ENCODE measurements at places on chromosomes 3 and 15. TPM values are rescaled to one million over a fixed set of nuclear protein-coding genes. Genes with fewer than 3 reads are reported as not detected.

The SIDT1 gene
- 31.6 TPM for total RNA-seq

The MOBP gene
- not detected for total RNA-seq

GRCh38 chr15:92117261-92117731 lies 263.8 kb downstream of the SLCO3A1 start:
- peaks cover 10% of the 10 kb centered on the region for H3K4me1 ChIP-seq
- H3K27me3 ChIP-seq, result no peaks in the 10 kb centered on the region
- no peak overlapping the region for H3K27ac ChIP-seq
- no peak overlapping the region for H3K4me3 ChIP-seq
- DNase-seq, result no peak

DNA sequence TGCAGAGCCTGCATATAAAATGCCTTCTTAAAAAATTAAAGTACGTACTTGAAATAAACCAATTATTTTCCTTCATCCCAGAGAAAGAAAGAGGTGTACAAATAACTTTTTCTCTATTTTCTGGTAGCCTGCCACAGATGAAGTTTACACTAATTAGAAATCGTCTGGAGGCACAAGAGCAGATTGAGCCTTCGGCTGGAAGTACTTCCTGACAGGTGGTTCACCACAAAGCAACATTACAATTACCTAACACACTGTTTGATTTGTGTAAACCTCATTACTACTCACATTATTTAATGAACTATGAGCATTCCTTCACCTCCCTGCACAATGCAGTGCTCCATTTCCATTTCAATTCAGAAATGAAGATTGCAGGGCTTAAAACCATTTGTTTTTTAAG lies 856.1 kb downstream of the SI start:
- H3K27me3 ChIP-seq, result no peaks in the 10 kb centered on the region
- no peaks in the 10 kb centered on the region for H3K36me3 ChIP-seq
- no peak for DNase-seq
- H3K4me1 ChIP-seq, result no peaks in the 10 kb centered on the region
- H3K4me3 ChIP-seq, result no peak overlapping the region

DNA sequence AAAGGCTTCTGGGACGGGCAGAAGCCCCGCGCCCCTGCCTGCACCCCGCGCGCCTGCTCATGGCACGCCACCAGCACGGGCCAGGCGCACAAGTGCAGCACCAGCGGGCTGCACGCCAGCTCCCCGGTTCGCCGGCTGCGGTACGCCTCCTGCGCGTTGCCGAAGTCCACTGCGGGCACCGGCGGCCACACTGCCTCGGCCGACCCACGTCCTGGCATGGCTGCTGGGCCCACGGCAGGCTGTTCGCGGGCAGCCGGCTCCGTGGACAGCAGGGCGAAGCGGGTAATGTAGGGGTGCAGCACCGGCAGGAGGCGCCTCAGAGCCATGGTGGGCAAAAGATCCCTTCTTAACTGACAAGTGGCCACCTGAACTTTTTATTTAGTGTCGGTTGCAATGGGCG lies 34.8 kb downstream of the MCCC1 start:
- H3K4me3 ChIP-seq, result no peak overlapping the region
- peaks cover 46% of the 10 kb centered on the region for H3K36me3 ChIP-seq
- H3K27me3 ChIP-seq, result no peaks in the 10 kb centered on the region
- no peaks in the 10 kb centered on the region for H3K4me1 ChIP-seq
- DNase-seq, result no peak
